ENCODE measurements at places on chromosomes 7 and 10.

- DNase-seq: no peak
Measured at GRCh38 chr7:28606421-28606820, 194.1 kb downstream of the CREB5 start.

DNA sequence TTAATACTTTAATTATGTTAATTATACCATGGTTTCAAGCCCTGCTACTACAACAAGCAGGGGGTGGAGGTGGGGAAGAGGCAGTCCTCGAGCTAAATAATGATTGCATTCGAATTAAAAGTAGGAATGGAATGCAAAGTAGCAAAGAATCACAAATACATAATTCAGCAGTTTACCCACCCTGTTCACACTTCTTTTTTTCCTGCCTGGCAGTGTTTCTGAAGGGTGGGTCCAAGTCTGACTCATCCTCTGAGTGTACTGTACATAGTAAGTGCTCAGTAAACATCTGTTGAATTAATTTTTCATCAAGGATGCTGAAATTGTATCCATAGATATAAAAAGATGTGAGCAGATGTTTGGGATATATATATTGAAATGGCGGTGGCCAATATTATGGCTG is 778.8 kb downstream of the LRMDA start:
- no peak for DNase-seq

DNA sequence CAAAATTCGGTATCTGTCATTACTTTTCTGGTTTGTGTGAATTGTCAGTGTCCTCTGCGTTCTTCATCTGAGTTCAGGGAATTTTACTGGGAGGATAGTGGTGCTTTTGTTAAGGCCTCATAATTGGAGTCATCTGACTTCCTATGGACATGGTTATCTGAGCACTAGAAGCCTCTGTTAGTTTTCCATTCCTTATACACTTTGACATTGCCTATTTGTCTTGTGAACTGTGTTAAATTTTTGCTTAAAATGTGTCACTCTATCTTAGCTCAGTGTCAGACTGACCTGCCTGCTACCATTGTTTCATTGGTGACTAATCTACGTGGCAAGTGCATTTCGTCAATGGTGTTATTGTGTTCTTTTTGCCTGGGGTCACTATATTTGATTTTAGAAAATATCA is 253.3 kb downstream of the SEMA3A start:
- DNase-seq: no peak

- no peak for DNase-seq
Measured at GRCh38 chr7:149620961-149621360, 123.4 kb upstream of the ZNF746 start.

GRCh38 chr7:139718859-139719258 is 58.9 kb downstream of the HIPK2 start:
- DNase-seq: no peak

DNA sequence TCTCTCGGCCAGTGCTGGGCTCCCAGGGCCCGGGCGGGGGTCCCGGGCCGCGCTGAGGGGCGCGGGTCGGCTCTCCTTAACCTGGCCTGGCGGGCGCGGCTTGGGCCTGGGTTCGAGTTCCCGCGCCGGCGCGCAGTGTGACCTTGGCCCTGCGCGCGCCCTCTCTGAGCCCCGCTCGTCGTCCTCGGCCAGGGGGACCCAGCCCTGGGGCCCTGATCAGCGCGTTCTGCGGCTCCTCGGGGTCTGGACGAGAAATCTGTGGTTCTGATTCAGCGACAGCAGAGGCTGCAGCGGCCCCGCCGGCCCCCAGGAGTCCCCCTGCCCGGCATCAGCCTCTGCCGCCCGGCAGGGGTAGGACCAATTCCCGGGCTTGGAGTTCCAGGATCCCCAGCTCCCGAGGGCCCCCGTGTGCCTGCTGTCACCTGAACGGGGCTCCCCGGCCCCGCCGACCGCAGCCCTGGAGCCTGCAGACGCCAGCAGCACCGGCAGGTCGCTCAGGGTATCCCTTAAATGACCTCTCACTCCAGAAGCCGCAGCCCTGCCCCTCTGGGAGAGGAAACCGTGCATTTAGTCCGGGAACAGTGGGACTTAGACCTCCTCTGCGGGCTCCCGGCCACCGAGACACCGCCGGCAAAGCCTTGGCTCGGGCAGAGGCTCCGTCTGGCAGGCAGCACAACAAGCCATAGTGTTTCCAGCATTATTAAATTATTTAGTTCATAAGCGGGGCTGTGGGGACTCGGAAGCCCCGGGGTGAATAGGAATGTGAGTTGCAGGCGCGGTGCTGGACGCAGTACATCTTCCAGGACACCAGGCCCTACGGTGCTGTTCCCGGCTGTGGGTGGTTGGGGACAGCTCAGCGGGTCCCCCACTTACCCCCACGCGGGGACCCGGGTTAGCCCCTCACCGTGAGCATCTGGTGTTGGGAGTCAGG is 572 bp downstream of the CHST12 start:
- DNase-seq: no peak

- no peak for DNase-seq
Measured at GRCh38 chr10:121610798-121611323, 12.6 kb upstream of the FGFR2 start.

All from AG09319 (cell line).